ENCODE measurements at places on chromosomes 5 and 9.
A peak's percentile ranks its signal among the peaks of the same experiment; 100 is the strongest.

- DNase-seq: no peak
These were observed 156.4 kb downstream of the DAB2IP start for GRCh38 chr9:121807823-121808278.

GRCh38 chr9:86893811-86894490 lies 53.4 kb downstream of the GAS1 start:
- no peak for DNase-seq

- no peak for DNase-seq
These were observed 128.2 kb upstream of the NFIB start for GRCh38 chr9:14441976-14442651.

- no peak for DNase-seq
These were observed 13.4 kb downstream of the ELAVL2 start for GRCh38 chr9:23812673-23813072.

DNA sequence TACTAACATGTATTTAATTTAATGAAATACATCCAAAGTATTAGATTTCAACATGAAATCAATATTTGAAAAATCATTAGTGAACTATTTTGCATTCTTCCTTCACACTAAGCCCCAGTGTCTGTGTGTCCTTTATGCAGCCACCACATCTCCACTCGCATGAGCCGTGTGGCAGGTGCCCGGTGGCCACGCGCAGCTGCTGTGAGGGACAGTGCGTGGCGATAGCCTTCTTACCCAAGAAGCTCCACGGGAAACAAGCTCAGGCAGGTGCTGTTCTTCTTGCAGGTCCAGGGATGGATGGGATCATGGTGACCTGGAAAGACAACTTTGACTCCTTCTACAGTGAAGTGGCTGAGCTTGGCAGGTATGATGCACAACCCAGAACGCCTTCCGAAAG lies 79.3 kb upstream of the OTULINL start:
- DNase-seq: no peak

DNA sequence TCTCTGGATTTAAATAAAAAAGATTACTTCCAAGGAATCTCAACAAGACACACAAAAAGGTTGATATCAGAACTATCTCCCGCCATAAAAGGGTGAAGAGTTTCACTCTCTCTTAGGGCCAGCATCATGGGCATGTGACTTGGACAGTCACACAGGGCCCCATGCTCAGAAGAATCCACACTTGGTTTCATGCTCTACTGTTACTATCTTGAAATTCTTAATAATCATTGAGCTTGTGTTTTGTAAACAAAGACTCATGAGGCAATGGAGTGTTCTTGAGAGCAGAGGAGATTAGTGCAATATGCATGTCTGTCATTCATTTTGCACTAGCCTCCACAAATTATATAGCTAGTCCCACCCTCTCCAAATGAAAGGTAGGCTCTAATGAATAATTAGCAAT lies 58.4 kb downstream of the HMHB1 start:
- DNase-seq: no peak

DNA sequence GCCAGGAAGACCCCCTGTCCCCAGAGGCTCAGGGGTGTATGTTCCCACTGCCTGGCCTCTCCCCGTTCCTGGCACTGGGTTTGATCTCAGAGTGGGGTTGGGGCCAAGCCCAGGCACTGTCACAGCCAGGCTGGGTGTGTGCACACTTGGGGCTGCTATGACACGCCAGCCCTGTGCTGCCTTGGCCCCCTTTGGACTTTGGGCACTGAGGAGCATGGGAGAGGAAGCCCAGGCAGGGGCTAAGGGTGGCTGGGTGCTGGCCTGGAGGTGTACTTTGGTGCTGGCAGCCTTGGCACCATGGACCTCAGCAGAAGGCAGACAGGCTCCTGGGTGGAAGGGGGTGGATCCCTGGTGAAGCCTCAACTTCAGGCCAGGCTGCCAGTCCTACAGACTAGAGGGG lies 223.6 kb upstream of the ISL1 start:
- no peak for DNase-seq

- peak; percentile 10 for DNase-seq
These were observed 55.8 kb downstream of the PHAX start for GRCh38 chr5:126656401-126657007.

GRCh38 chr5:151406322-151406947 lies 41.0 kb upstream of the SLC36A1 start:
- DNase-seq: no peak

DNA sequence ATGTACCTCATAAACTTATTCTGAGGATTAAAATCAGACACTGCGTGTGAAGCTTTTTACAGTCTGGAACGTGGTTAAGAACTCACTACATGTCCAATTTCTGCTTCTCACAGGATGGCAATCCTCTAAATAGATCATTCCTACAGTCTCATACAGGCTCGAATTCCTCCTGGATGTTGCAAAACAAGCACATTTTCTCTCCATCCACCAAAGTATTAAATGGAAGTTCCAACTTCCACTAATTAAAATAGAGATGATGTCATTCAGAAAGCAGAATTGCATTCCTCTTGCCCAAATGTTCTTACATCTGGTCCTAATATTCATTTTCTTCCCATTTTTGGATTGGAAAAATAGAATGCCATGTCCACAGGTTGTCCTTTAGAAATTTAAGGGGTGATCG lies 145.5 kb upstream of the PCA3 start:
- DNase-seq: no peak

DNA sequence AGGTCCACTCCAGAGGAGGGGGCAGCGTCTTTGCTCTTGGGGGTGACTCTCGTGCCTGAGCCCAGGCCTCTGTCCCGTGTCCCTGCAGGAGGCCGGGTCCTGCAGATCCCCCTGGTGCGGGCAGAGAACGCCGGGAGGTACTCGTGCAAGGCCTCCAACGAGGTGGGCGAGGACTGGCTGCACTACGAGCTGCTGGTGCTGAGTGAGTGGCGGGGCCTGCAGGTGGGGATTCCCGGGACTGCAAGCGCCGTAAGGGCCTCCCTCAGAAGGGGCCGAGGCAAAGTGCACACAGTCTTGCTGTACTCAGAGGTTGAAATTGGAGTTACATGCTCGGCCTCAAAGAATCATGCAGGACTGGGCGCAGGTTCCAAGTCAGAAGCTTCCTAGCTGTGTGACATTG lies 62.7 kb upstream of the ASS1 start:
- DNase-seq: no peak

- DNase-seq: no peak
These were observed 75.4 kb downstream of the NFIB start for GRCh38 chr9:14238518-14238917.

DNA sequence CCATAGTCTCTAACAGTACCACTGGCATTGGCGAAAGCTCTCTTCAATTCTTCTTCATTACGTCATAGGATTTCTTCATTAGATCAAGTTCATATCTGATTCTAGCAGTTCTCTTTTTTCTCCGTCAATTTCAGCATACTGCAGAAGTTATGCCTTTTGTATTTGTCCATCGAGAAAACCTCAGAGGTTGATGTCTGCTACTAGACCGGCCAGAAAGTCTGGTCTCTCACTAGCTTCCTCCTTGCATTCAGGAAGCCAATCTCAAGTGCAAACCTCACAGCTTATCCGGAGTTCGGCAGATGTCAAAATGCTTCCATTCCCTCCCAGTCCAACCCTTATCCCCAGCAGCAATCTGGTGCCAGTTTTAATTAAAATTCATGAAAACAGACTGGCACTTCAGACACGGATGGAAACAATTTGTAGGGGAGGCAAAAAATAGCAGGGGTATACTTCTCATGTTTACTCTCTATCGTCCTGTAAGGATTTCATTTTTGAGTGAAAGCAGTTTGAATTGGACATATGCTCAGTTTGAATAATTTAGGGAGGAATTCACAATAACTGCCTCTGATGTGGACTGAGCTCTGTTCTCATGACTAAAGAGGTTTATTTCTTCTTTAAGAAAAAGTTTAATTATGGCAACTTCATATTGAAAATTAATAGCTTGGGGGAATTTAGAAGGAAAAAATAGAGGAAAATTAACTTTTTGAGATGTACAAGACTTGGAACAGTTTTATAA lies 56.4 kb upstream of the TMC1 start:
- DNase-seq: no peak

DNA sequence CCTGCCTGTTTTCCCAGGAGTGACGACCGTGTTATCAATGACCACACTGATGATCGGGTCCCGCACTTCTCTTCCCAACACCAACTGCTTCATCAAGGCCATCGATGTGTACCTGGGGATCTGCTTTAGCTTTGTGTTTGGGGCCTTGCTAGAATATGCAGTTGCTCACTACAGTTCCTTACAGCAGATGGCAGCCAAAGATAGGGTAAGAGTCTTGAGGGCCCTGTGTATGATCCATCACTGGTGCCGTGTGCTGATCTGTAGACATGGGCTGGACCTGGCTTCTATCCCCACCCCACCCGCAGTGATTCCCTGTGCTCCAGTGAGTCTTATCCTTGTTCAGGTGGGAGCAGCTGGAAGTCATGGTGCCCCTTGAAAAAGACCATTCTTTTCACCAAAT lies 26.0 kb downstream of the GABRP start:
- DNase-seq: no peak

- no peak for DNase-seq
These were observed 6.4 kb downstream of the CEMIP2 start for GRCh38 chr9:71761938-71762353.

- no peak for DNase-seq
These were observed 31.5 kb downstream of the VAV2 start for GRCh38 chr9:133960568-133961129.
